Activated CD8-positive, alpha-beta T cell treated with anti-CD3 and anti-CD28 coated beads, Interleukin-2, amount 10 ng/mL, durations not matched to agents 7 days and 5 days (primary cell): ENCODE measurements at places on chromosomes 11 and 22. TPM values are rescaled to one million over a fixed set of nuclear protein-coding genes. Genes with fewer than 3 reads are reported as not detected.

Gene RBM7
- total RNA-seq: 38.4 TPM

Gene KCNK7
- 0.95 TPM for total RNA-seq

Gene GRM5
- total RNA-seq: not detected

Gene SMC1B
- total RNA-seq: 1.6 TPM

Gene CABP4
- total RNA-seq: 1.6 TPM
